ENCODE measurements at places on chromosomes 1 and 21. TPM values are rescaled to one million over a fixed set of nuclear protein-coding genes. Genes with fewer than 3 reads are reported as not detected.

Gene VCAM1
- 37.8 TPM for total RNA-seq

Gene HLX
- total RNA-seq = not detected

Gene GPATCH2
- total RNA-seq = 15.9 TPM

Gene OR2G6
- not detected for total RNA-seq

Gene RSPH1
- 0.43 TPM for total RNA-seq

Gene MAST2
- total RNA-seq = 12.6 TPM

Gene SMPDL3B
- 1.1 TPM for total RNA-seq

Gene FCN3
- total RNA-seq = not detected

Gene FCGR1A
- not detected for total RNA-seq

Gene DEGS1
- 34.5 TPM for total RNA-seq

Gene CYP4B1
- not detected for total RNA-seq

Gene AMPD2
- total RNA-seq = 31.6 TPM

Gene ASCL5
- 0.21 TPM for total RNA-seq

Gene AMPD1
- total RNA-seq = not detected

Gene CYP4A11
- total RNA-seq = not detected
